ENCODE measurements at places on chromosomes 2 and 18. TPM values are rescaled to one million over a fixed set of nuclear protein-coding genes. Genes with fewer than 3 reads are reported as not detected.

DNA sequence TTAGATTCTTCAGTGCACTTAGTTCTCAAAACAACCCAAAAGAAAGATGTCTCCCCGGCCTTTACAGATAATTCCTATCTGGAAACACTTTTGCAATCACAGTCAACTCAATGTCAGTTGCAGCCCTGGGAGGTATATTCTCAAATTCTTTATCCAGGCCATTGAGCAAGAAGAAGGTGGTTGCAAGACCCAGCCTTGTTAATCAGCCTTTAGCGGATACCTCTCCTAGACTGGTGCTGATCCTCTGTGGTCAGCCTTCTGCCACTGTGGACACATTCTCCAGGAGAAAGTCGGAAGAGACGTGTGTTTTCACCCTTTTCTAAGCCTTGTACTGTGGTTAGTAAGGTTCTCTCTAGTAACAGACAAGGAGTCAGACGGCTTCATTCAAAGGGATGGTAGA is 7.8 kb upstream of the FZD7 start:
- no peak overlapping the region for H3K4me3 ChIP-seq
- no peaks in the 10 kb centered on the region for H3K4me1 ChIP-seq
- H3K27ac ChIP-seq, result no peak overlapping the region
- peaks cover 4% of the 10 kb centered on the region for H3K27me3 ChIP-seq
- no peaks in the 10 kb centered on the region for H3K36me3 ChIP-seq
- no peak for DNase-seq

DNA sequence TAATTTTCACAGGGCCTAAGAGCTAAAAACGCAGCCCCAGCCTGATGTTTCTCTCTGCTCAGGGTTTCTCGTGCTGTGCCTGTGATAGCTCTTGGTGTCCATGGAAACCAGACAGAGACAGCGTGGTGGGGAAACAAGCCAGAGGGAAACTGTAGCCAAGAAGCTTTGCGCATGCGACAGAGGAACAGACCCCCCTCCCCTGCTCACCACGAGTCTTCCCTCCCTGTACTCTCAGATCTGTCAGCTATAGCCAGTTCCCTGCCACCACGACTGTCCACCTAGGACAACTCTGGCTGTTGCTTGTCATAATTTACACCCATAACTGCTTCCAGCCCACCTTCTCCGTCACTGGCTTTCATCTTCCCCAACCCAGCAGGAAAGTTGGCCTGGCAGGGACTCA is 13.2 kb upstream of the DNAJC27 start:
- H3K36me3 ChIP-seq, result no peaks in the 10 kb centered on the region
- H3K27ac ChIP-seq, result no peak overlapping the region

DNA sequence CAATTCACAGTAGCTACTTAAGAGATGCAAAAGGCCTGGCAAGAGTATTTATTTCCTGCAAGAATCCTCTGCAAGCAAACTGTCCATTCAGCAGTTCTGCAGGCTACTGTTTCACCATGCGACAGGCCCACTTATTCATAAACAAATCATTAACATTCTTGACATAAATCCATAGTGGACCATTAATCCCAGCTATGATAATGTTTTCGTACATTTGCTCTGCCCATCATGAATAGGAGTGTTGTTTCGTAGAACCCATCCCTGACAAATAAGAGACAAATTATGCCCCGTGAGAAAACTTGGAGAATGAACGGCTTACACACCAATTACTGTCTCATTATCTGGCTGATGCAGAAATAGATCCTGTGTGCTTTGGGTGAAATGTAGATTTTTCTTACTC is 65.4 kb downstream of the PID1 start:
- no peaks in the 10 kb centered on the region for H3K4me1 ChIP-seq
- DNase-seq, result no peak
- no peak overlapping the region for H3K27ac ChIP-seq
- no peaks in the 10 kb centered on the region for H3K27me3 ChIP-seq
- H3K36me3 ChIP-seq, result no peaks in the 10 kb centered on the region

DNA sequence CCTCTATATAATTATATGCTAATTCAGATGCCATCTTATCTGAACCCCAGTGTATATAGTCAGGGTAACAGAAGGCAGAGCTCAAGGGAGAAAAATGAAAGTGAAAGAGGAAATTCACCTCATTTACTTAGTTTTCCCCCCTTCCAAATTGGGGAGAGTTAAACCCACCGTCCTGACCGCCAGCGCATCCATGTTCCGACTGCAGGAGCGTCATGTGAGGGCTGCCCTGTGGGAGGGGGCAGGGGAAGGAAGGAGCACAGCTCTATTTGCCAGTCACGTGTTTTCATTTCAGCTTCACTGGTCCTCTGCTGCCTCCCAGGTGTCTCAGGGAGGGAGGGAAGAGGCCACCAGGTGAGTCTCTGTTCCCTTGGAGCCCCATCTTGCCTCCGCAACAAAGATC is 13.2 kb downstream of the CNNM4 start:
- DNase-seq, result peak; percentile 55
- H3K4me3 ChIP-seq, result peak overlapping the region; percentile 69
- H3K27me3 ChIP-seq, result no peaks in the 10 kb centered on the region

DNA sequence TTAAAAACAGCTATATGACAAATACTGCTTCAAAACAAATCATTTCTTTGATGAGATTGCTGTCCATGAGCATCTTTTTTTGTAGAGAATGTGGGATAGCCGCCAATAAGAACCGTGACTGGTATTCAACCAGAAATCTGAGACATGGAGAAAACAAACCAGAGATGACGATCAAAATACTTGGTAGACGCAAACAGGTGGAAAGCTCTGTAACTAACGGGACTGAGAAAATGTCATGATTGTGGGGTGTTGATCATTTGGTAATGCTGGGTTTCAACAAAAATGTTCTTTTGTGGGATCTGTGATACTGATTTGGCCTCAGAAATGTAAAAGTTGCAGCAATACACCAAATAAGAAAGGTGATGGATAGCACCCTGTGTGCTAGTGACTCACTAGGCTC is 364.8 kb downstream of the NYAP2 start:
- no peaks in the 10 kb centered on the region for H3K27me3 ChIP-seq

DNA sequence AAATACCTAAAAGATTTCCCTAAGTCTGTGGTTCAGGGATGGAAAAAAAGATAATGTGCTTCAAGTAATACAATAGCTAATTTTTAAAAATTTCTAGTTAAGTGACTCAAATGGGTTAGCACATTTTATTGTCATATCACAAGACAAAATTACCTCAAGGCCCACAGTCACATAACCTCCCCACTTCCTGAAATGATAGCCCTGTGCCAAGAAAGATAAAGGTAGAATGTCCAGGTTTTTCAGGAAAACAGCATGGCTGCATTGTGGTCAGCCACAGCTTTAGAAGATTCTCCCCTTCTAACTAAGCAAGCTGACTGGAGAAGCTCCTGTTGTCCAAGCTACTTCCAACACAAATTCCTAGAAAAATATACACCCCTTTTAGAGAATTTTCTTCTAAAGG is 127.1 kb upstream of the SLC35G4 start:
- H3K36me3 ChIP-seq, result no peaks in the 10 kb centered on the region
- H3K4me1 ChIP-seq, result no peaks in the 10 kb centered on the region
- peaks cover 7% of the 10 kb centered on the region for H3K27me3 ChIP-seq
- H3K4me3 ChIP-seq, result no peak overlapping the region
- no peak for DNase-seq
- H3K27ac ChIP-seq, result no peak overlapping the region

DNA sequence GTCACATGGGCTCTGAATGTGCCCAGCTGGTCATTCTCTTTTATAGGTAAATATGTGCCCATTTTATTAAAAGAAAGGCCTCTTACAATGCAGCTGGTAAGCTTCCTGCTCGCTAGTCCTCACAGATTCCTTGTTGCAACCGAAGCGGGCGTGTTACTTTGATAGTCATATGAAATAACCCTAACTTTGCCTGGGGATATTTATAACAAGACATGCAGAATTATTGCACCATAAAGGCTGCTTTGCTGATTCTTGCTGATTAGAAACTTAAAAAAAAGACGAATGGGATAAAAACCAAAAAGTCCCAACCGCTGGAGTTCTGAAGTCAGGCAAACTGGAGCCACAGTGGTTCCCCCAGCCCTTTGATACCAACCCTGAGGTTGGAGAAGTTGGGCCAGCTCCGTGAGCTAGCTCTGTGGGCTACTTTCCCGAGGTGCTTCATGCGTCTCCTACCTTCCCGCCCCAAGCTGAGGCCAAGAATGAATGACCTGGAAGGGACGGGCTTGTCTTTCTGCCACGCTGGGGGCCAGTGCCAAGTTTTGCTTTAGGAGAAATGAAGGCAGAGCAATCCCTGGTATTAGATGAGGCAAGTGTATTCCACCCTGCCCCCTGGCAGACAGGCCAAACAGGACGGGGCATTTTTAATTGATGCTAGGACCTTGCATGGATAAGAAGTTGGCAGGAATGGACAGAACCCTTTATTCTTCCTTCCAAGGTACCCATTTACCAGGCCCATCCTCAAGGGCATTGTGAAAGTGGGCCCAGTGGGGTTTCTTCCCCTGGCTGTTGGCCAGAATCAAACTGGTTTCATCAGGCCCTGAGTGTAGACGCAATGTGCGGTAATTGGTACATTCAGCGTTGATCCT is 140.4 kb downstream of the KCTD1 start:
- no peaks in the 10 kb centered on the region for H3K27me3 ChIP-seq
- H3K36me3 ChIP-seq, result no peaks in the 10 kb centered on the region
- no peak for DNase-seq
- H3K27ac ChIP-seq, result no peak overlapping the region
- H3K4me3 ChIP-seq, result no peak overlapping the region

DNA sequence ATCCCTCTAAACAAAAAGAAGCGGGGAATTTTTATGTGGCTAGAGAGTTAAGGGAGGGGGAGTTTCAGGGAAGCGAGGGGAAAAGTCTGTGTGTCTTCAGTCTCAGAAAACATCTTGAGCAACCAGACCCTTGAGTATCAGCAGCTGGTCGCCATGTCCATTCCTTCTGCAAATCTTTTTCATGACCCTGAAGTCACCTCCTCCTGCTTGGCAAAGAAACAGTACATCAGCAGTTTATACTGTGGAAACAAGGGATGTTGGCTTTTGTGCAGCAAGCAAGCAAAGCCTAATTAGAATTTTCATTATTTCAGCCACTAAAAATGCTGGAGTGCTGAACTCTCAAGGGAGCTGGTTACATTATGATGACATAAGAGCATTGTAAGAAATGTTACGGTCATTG is 187.4 kb upstream of the SLC8A1 start:
- H3K36me3 ChIP-seq, result no peaks in the 10 kb centered on the region
- H3K4me3 ChIP-seq, result no peak overlapping the region
- no peak overlapping the region for H3K27ac ChIP-seq
- no peak for DNase-seq
- no peaks in the 10 kb centered on the region for H3K27me3 ChIP-seq

GRCh38 chr2:206642075-206643025 is at the start of gene FAM237A:
Gene FAM237A, plus strand, starts transcription at chr2:206642487. Its CDS starts 1,750 bp downstream, at chr2:206644237.
- peaks cover 15% of the 10 kb centered on the region for H3K27me3 ChIP-seq
- H3K4me1 ChIP-seq, result no peaks in the 10 kb centered on the region
- DNase-seq, result peak; percentile 39
- no peak within 1 kb of the TSS for H3K27ac ChIP-seq
- H3K36me3 ChIP-seq, result no peaks in the 10 kb centered on the region
- H3K4me3 ChIP-seq, result no peak within 1 kb of the TSS

DNA sequence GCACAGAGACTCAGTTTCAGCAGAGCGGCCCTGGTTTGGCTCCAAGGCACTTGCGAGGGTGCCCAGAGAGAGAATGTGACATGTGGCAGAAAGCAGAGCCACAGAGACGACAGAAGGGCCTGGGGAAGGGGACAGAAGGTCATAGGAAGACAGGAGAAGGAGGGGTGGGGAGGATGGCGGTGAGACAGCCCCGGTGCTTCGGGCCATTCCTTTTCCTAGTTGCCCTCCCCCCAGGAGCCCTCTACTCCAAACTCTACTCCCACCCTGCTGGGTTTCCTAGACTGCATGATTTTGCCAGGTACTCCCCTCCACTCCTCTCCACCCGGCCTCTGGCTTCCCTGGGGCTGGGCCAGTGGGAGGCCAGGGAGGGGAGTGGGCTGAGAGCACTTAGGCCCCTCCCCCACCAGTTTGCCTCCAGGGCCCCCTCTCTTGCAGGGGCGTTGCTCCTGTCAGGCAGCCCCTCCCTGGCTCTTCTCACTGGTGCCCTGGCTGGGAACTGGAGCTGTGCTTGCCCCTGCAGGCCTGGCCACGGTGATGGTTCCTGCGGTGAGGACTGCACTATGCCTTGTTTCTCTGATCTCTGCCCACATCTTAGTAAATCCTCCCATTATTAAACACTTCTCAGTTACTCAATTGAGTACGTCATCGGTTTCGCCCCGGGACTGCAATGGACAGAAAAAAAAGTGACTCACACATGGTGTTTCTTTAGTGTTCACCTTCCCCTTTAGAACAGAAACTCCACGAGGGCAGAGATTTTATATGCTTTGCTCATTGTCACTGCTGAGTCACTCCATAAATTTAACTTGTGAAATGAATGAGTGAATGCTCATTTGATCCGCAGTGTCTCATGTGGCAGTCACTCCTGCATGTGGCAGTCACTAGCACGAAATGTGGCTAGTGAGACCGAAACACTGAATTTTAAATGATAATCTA is 58.7 kb upstream of the SP3 start:
- H3K4me1 ChIP-seq, result peaks cover 5% of the 10 kb centered on the region
- no peak overlapping the region for H3K4me3 ChIP-seq
- no peaks in the 10 kb centered on the region for H3K27me3 ChIP-seq
- no peak overlapping the region for H3K27ac ChIP-seq
- H3K36me3 ChIP-seq, result no peaks in the 10 kb centered on the region
- DNase-seq, result peak; percentile 49

DNA sequence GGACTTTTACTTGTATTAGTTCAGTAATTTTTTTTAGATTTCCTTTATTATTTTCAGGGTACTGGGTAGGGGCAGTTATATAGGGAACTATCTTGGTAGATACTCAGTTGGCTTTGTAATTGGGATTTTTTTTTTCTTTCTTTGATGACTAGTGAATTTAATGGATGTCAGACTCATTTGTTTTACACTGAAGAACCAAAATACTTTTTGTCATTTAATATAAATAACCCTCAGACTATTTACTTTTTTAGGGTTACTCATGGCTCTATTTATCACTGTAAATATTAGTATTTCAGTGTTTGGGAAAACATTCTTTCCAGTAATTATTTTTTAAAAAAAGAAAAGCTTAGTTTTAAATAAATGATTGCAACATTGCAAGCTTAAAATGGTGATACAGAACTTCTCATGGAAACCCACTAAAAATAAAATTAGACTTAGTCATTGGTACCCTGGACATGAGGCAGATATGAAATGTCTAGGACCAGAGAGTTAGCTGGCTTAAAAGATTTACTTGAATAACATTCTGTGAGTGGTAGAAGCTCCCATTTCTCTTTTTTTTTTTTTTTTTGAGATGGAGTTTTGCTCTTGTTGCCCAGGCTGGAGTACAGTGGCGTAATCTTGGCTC is 74.4 kb upstream of the CYP20A1 start:
- H3K4me3 ChIP-seq, result no peak overlapping the region
- H3K36me3 ChIP-seq, result peaks cover 10% of the 10 kb centered on the region
- no peaks in the 10 kb centered on the region for H3K4me1 ChIP-seq
- H3K27ac ChIP-seq, result no peak overlapping the region
- no peaks in the 10 kb centered on the region for H3K27me3 ChIP-seq

GRCh38 chr2:128273469-128274081 is 45.1 kb downstream of the HS6ST1 start:
- peaks cover 3% of the 10 kb centered on the region for H3K4me1 ChIP-seq
- H3K36me3 ChIP-seq, result peaks cover 20% of the 10 kb centered on the region
- H3K27ac ChIP-seq, result no peak overlapping the region
- DNase-seq, result no peak

GRCh38 chr18:79512461-79513380 is 117.0 kb downstream of the NFATC1 start:
- H3K4me3 ChIP-seq, result no peak overlapping the region
- peaks cover 46% of the 10 kb centered on the region for H3K36me3 ChIP-seq
- H3K4me1 ChIP-seq, result peaks cover 43% of the 10 kb centered on the region
- H3K27me3 ChIP-seq, result no peaks in the 10 kb centered on the region
- no peak for DNase-seq

Gene EML6
- 1.7 TPM for total RNA-seq

Gene SLC4A3
- not detected for total RNA-seq

Gene ITPRIPL1
- 32.6 TPM for total RNA-seq

Gene SMCHD1
- 97.4 TPM for total RNA-seq

Gene MC2R
- not detected for total RNA-seq

Gene RFX8
- 0.18 TPM for total RNA-seq

All from activated CD8-positive, alpha-beta T cell treated with anti-CD3 and anti-CD28 coated beads for 36 hours (primary cell).